ENCODE measurements at places on chromosomes 5 and 9.

DNA sequence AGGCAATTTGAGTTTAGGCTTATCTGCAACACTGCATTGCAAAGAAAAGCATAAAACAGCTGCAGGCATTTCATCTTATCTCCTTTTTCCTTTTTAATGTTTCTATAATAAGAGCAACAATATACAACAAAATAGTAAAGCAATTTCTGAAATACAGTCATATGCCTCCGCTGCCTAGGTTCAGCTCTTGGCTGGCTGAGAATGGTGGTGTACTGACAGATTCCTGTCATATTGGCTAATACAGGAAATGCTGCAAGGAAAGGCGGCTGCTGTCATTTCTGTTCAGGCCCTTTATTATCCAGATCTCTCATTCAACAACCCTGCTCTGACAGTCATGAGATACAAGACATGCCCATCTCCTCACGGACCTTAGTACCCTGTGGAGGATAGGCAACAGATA is 677.0 kb downstream of the TAF11L14 start:
- DNase-seq: no peak

- DNase-seq: no peak
These were observed 105.5 kb downstream of the SMIM23 start for GRCh38 chr5:171891150-171891549.

DNA sequence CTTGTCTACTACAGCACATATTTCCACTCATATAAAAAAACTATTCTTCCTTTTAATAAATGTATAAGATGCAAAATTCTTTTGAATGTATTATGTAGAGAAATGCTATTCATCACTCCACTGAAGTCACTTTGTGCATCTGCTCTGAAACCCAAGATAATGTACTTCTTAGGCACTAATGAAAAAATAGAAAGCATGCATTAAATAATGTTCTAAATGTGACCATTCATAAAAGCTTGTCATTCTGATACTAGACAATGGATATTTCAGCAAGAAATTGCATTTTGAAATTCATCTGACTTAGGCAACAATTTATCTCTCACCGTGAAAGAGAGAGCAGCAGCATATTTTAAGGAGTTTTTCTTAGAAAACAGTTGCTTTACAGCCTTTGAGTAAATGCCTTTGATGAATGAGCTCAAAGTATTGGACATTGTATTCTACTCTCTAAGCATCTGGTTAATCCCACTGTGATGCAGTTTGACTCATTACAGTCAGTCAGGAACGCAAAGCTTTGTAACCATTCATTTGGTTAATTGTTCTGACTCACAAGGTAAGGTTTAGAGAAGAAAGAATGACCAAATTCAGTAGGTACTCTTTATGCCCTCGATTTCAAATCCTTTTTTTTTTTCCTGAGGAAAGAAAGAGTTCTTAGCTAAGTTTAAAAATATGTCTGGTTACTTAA is 2233.8 kb upstream of the C9orf72 start:
- DNase-seq: no peak

DNA sequence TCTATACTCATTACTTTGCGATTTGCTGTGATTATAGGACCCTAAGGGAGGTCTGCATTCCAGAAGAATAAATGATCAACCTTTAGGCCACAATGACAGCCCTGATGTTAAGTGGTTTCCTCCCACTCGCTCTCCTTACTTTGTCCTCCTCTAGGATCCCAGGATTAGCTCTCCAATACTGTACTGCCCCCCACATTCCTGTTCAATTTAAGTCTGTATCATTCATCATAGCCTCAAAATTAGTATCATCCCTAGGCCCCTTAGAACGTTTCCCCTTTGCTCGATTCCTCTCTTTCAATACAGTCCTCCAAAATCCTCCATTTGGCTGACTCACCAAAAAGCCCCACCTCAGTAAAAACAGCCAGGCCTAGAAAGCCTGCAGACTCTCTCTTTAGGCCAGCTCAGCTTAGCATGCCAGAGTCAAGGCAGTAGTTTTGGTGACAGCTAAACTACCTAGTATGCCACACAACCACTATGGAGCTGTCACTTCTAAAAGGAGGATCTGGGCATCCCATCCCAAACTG is 24.4 kb downstream of the RNF145 start:
- peak; percentile 74 for DNase-seq

GRCh38 chr5:166795756-166796155 is 1495.7 kb upstream of the WWC1 start:
- no peak for DNase-seq
